Epithelial cell of proximal tubule (primary cell): ENCODE measurements at places on chromosomes 16 and 17. TPM values are rescaled to one million over a fixed set of nuclear protein-coding genes. Genes with fewer than 3 reads are reported as not detected.

GRCh38 chr16:50281391-50282009 lies 15.1 kb downstream of the ADCY7 start:
- no peak for DNase-seq

- no peak for DNase-seq
These were observed 13.7 kb downstream of the GLP2R start for GRCh38 chr17:9839433-9839832.

- DNase-seq, result no peak
These were observed 21.0 kb upstream of the ITGAX start for GRCh38 chr16:31333686-31334649.

Gene HIGD1B
- total RNA-seq, result not detected in 2 replicates

- no peak for DNase-seq
These were observed 4.4 kb downstream of the TRAP1 start for GRCh38 chr16:3712861-3713372.

DNA sequence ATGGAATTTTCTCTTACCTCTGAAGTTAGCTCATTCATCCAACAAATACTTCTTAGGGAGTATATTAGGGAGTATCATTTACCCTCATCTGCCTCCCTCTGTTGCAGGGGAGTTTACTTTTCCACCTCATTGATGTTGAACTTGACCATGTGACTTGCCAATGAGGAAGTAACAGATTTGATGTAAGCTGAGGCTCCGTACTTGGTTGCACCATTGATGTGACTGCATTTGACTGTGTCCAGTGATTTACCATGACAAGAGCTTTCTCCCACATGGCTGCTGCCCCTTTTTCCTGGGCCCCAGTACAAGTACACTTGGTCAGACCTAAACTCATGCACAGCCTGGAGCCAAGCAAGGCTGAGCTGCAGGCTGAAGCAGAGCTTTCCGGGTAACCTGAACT lies 81.6 kb upstream of the HS3ST2 start:
- no peak for DNase-seq

DNA sequence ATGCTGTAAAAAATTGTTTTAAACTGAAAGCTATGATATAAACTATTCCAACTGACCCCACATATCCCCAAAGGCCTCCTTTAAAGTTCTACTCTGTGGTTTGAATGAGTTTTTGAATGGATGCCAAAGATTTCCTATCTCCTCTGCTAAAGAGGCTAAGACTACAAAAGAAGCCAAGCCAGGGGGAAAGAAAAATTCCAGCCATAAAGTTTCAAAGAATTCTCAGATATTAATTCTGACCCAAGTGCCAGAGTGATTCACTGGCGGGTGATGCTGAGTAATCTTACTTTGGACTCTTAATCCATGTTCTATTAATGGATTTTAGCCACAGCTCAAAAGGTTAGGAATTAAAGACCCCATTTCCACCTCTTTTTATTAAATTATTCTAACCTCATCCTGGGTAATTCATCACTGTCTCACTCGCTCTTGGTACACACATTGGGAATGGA lies 60.7 kb downstream of the HS3ST3A1 start:
- DNase-seq, result no peak

DNA sequence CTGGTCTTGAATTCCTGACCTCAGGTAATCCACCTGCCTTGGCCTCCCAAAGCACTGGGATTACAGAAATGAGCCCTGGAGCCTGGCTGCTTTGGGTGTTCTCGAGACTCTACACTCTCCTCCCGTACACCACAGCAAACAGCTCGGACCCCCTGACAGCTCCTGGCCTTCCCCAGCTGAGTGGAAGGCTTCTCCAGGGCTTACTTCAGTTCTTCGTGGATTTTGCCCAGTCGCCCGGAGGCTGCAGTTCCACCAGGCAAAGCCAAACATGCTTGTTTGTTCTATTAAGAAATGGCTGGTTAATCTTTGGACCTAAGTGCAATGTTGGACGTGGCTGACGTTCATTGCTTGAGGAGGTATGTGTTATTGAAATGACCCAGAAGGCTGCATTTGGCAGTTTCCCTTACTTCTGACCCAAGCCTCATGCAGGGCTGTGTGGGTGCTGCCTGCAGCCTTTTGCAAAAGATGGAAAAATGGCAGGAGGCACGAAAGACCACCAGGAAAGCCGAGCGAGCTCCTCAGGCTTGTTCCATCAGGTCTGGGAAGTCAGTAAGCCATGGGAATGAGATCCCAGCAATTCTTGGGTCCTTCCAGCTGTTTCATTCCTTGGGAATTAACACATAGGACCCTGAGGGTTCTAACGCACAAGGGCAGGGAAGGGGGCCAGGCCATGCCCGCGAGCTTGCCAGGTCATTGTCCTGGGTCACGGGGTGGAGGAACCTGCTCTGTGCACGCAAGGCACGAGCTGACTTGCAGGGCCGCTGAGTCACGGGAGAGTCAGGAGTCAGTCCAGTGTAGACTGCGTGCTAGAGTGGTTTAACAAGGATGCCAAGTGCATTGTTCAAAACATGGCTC lies 23.9 kb upstream of the KLHDC4 start:
- peak; percentile 78 for DNase-seq
